ENCODE measurements at places on chromosomes 6 and 20. TPM values are rescaled to one million over a fixed set of nuclear protein-coding genes. Genes with fewer than 3 reads are reported as not detected.

SULF2 gene
- total RNA-seq: 74.7 TPM

RALGAPA2 gene
- total RNA-seq: 18.4 TPM

RTN4IP1 gene
- total RNA-seq: 2.9 TPM

HMGCLL1 gene
- not detected for total RNA-seq

ALDH8A1 gene
- 1.5 TPM for total RNA-seq

SLC26A8 gene
- total RNA-seq: 0.10 TPM

TCEA2 gene
- total RNA-seq: 6.0 TPM

All from mononuclear cell (primary cell).